Stimulated activated CD8-positive, alpha-beta memory T cell treated with anti-CD3 and anti-CD28 coated beads, Interleukin-7, amount 100 ng/mL, for 1 hour (primary cell): ENCODE measurements at places on chromosomes 11 and 22.

DNA sequence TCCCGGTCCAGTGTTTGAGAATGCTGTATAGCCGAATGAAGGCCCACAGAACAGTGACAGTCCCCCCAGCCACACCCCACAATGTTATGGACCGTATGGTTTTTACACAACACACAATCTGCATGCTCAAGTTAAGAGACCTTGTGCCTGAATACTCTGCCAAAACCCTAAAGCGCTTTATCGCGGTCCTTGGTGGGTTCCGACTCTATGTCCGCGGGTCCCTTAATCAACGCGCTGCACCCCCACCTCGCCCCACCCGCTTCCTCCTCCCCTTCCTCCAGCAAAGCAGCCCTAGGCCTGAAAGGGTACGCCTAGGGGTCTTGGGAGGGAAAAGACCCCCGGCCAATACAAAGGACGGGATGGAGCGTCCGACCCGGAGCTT lies 442 bp downstream of the COPB1 start:
- DNase-seq: peak; percentile 9

GRCh38 chr22:46797355-46797754 lies 34.9 kb downstream of the TBC1D22A start:
- DNase-seq: no peak

DNA sequence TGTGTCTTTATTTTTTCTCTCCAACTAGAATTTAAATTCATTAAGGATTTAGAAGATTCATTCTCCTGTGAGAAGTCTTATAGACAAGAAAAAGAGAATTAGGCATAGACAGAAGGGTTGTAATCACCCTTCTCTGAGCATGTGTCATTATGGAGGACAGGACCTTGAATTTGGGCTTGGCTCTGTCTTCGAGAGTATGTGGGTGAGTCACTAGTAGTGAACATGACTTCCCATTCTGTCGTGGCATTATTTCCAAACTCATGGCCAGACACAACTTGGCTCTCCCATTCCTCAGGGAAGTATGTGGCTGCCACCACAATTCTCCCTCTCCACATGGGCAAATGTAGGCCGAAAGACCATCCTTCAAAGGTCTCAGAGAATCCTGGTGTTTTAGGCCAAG lies 14.3 kb upstream of the ANKK1 start:
- no peak for DNase-seq

DNA sequence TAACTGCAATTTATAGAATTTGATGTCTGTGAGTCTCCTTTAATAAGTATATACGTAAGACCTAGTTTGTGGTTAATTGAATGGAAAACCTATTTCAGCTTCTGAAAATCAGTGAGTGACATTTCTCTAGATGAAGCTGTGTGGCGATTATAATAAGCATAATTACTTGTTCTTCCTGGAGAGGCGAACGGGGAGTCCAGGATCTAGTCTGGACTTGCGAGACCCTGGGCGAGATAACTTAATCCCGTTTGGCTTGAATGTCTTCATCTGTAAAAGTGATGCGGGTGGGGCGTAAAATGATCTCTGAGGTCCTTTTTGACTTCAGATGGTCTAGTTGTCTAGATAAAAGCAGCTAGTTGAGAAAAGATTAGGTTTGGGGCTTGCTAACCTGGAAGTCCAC lies 1.1 kb downstream of the PRRG4 start:
- DNase-seq: no peak

GRCh38 chr11:45212566-45213315 lies 66.3 kb downstream of the PRDM11 start:
- DNase-seq: no peak

DNA sequence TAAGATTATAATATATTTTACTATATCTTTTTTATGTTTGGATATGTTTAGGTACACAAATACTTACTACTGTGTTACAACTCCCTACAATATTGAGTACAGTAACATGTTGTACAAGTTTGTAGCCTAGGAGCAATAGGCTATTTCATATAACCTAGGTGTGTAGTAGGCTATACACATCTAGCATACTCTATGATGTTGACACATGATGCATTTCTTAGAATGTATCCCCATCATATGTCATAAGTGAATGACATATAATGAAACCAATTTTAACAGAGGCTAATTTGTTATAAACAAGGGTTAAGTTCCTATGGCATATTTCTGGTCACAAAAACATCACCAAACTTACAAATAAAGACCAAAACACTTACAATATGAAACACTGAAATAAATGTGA lies 86.5 kb upstream of the RRM1 start:
- DNase-seq: no peak

GRCh38 chr11:118098996-118099837 lies 12.5 kb upstream of the SMIM35 start:
- DNase-seq: no peak

DNA sequence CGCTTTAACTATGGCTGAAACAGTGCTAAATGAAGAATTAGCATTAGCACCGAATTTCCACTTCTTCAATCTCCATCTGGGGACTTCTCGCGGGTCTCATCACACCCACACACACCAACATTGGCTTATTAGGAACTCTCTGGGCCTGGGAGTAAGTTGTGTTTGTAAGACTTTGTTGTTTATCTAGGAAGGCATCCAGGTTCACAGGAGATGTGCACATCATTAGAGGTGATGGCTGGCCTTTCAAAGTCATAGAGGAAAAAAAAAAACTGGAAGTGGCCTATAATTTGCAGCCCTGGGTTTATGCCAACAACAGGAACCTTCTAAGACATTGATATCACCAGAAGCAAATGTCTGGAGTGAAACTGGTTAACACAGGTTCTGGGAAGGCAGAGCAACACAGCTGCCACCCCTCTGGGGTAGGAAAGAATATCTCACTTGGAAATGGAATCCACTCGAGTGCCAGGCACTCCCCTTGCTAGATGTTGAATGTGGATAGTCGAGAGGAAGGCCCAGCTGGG lies 84.5 kb downstream of the TRAF6 start:
- no peak for DNase-seq

DNA sequence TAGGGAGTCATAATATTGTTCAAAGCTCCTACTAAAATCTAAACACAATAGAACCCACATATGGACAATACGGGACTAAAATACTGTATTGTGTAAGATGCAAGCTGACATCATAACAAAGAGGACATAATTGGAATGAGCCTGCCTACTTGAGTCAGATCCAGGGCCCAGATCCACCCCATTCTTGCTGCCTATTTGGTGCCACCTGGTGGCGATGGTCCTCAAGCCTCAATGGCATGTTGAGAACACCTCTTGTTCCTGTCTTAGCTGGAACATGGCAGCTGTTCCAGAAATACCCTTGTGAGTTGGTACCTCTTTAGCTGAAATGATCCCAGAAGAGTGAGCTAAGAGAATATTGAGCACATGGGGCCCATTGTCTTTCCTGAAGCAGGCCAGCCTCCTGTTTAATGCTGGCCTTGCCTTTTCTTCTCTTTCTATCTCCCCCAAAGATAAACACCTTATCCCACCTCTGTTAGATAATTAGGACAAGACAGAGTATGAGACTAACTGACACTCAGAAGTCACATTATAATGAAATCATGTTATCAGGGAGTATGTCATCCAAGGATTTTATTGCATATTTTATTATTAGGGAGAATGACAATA lies 680.9 kb upstream of the ANO5 start:
- no peak for DNase-seq

DNA sequence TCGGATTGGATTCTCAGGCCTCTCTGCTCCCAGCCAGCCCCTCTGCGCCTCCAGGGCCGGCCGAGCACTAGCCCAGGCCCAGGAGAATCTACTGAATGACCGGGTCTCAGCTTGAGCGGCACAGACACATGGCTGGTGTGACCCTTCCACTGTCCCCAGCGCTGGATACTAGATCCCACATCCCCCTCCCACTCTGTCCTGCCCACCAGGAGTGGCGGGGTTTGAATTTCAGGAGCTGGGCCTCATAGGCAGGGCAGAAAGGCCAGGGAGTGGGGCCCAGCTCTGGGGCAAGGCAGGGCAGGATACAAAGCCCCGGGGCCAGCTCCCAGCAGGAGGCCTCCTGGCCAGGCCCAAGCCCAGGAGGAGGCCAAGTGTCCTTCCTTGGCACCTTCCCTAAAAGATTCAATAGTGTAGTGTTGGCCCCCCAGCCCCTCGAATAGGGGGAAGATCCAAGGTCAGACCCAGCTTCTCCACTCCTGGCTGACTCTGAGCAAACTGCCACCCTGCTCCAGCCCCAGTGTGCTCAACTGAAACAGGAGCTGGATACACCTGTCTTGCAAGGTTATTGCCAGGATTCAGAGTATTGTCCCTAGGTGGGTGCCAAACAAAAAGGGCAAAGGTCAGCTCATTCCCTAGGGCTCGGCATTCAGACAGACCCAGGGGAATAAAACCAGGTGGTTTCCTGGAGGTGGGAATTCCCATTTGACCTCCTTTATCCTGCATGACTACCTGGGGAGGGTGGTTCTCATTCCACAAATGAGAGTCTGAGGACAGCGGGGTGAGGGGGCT lies 22.5 kb upstream of the TCF20 start:
- DNase-seq: no peak
